Activated CD4-positive, alpha-beta T cell treated with anti-CD3 and anti-CD28 coated beads, Interleukin-10, Interleukin-2, amounts not matched to agents 100 ng/mL and 50 ng/mL, durations not matched to agents 16 hours and 8 hours (primary cell): ENCODE measurements at places on chromosomes 12 and 14.

DNA sequence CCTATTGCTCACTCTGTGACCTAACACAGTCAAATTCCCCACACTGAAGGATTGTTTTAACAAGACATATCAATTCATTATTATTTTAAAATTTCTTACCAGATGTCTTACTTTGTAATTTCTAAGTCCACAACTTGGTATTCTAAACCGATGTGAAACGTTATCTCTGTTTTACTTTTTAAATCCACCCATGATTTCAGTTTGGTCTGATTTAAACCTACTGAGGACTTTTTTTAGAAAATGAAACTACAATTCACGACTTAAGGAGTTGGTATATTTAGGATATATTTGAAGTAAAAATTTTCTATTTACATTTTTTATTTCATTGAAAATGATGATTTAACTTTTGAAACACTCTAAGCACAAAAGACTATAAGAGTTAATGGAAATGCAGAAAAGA, 35.1 kb upstream of the GRIP1 start:
- DNase-seq: no peak

DNA sequence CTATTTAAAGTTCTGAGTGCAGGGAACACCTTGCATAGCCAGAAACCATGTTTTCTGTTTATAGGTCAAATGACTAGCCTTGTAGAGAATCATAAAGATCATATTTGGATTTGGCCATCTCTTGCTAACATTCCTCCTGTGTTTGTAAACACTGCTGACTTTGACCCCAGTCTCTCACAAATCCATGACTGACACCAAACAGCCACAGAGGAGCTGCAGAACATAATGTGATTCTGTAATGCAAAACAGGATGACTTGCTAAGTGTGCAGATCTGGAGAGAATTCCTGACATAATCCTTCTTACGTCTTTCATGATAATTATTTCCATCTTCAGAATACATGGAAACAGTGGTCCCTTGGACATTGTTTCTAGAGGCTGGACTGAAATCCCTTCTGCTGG, 211.8 kb downstream of the BMP4 start:
- DNase-seq: no peak

- DNase-seq: peak; percentile 92
Measured at GRCh38 chr12:29103539-29103974, 45.5 kb upstream of the FAR2 start.

GRCh38 chr12:3342051-3342450, 149.0 kb upstream of the PRMT8 start:
- no peak for DNase-seq

DNA sequence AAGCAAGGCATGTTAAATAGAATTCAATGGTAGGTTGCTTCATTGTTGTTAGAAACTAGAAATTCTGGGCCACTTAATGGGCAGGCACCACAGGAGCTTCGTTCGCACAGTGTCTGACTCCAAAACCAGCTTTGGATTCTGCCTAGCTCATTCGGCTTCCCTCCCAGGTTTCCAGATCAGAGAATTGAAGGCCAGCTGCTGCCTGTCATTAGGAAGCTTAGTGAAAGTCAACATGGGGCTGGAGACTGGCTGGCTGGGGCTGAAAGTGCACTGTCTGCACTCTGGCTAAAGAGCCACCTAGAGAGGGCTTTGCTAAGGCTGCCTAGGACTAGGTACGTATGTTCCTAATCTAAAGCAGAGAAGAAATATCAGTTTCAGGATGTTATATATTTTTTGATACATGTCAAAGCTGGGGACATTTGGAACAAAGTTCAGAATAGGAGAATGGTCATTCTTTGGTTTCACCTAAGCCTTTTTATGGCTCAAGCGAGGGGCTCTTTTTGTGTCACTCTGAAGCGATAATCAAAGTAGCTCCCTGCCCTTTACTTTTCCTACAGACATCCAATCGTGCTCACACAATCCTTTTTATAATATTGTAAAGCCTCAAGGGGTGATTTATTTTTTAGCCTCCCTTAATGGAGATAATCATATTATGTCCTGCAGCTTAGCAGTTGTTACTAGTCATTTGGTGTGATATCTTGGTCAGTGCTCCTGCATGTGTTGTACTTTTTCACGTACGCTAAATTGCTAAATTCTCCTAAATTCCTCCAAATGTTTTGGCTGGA, 238.5 kb upstream of the NAV3 start:
- DNase-seq: no peak

DNA sequence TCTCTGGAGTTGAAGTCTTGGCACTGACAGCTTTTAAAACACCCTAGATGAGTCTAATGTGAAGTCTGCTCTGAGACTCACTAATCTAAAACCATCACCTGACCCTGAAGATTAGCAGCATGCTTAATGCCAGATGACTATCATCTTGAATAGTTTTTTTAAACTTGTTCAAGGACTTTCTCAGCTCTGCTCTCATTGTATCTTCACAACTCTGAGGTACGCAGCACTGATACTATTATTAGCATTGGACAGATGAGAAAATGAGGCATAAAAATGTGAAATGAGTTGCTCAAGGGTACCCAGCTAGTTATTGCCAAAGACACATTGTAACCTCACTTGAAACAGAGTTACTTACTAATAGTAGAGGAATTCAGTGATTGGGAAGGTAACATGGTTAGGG, 4.8 kb downstream of the SLC38A1 start:
- DNase-seq: no peak

DNA sequence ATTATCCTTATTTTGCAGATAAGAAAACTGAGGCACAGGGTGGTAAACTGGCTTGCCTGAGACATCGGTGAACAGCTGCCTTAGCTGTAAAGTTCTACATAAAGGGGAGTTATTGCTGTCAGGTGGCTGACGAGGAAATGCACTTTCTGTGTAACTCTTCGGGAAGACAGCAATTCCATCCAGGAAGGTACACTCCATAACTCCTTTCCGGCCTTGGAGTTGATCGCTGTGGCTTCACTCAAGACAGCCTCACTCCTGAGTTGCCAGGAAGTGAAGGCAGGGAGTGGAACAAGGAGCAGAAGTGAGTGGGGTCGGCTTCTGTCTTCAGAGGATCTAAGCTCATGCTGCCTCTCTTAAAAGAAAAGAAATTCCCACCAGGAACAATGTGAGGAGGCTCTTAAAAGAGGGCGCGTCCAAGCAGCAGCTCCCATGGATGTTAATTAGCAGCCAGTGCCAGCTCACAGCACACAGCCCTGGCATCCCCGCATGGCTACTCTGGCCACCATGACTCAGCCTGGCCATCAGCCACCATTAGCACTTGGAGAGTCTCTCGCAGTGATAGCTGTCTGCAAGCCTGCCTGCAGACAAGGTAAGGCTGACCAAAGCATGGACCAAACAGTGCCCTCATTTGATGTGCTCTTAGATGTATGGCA, 60.3 kb downstream of the NUAK1 start:
- no peak for DNase-seq

GRCh38 chr12:85923767-85924331, 49.8 kb downstream of the NTS start:
- no peak for DNase-seq

DNA sequence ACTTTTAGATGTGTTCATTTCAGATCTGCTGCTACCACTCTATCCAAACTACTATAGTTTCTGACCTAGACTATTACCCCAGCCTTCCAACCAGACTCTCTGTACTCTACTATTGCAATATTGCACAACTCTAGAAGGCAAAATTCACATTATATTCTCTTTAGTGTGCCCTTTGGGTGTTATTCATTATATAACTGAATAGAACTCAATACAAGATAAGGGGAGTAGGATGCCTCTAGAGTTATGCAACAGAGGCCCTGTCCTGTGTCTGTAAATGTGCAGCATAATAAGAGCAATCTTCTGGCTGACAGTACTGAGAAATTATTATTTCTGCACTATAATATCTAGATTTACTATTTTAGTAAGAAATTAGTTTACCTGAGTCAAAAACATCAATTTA, 63.1 kb downstream of the LRRC9 start:
- DNase-seq: no peak

DNA sequence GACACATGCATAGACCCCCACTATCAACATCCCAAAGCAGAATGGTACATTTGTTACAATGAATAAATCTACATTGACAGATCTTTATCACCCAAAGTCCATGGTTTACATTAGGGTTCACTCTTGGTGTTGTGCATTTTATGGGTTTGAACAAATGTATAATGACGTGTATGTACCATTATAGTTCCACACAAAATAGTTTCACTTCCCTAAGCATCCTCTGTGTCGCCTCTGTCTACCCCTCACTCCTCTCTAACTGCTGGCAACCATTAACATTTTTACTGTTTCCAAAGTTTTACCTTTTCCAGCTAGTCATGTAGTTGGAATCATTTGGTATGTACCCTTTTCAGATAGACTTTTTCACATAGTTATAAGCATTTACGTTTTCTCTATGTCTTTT, 69.5 kb upstream of the LMO3 start:
- DNase-seq: no peak

GRCh38 chr14:68819260-68819691, 26.4 kb upstream of the ZFP36L1 start:
- DNase-seq: no peak

- DNase-seq: no peak
Measured at GRCh38 chr14:105495101-105495989, 4.3 kb downstream of the TEDC1 start.

- DNase-seq: no peak
Measured at GRCh38 chr12:42306297-42306696, 19.6 kb downstream of the ZCRB1 start.

DNA sequence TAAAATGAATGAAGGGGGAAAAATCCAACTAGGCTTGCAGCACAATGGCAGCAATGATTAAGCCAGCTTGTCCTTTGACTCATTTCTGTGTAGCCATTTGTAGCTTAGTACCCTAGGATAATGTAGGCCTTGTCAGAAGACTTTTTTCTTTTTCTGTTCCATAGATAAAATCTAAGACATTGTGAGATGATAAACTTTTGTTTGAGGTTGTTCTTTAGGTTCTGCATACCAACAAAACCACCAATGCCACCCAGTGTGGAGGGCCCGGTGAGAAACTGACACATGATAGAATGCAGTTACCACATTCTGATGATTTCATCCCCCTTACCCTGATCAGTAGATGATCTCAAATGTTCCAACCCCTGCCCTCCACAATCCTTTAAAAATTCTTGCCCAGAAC, 6.6 kb upstream of the KLRD1 start:
- peak; percentile 35 for DNase-seq

DNA sequence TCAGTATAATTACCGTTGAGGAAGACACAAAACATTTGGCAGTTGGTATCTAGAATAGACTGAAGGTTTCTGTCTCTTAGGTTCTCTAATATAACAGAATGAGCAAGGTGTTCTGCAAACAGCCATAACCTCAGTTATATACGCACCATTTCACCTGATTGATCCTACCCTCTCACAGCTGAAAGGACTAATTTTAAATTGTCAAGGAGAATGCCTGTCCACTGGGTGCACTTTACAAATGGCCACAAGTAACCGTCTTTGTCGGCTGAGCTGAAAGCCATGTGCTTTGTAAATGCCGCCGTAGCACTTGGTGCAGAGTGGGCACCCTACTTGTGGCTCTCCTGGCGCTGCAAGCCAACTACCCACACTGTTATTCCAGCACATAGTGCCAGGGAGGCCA, 466.3 kb downstream of the AACS start:
- no peak for DNase-seq

- no peak for DNase-seq
Measured at GRCh38 chr12:54352022-54352531, 12.2 kb downstream of the GPR84 start.

GRCh38 chr12:47268501-47269454, 189.0 kb upstream of the AMIGO2 start:
- DNase-seq: no peak

GRCh38 chr12:95004610-95005009, 1.1 kb upstream of the NDUFA12 start:
- DNase-seq: no peak

DNA sequence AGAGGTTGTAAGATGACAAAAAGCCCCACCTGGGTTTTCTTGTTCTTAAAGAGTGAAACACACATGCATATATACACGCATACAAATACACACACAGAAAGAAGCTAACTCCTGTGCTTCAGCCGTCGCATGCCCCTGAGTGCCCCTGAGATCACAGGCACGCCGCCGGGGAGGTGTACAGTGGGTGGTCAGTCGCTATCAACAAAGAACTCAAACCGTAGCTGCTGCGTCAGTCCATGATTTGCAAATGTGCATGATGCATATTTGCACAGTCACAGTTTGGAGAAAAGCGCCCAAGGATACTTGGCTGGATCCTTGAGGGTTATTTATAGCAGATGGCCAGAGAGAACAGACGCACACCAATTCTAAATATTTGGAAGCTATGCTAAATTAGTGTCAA, 206.9 kb downstream of the TMEM132D start:
- DNase-seq: no peak

DNA sequence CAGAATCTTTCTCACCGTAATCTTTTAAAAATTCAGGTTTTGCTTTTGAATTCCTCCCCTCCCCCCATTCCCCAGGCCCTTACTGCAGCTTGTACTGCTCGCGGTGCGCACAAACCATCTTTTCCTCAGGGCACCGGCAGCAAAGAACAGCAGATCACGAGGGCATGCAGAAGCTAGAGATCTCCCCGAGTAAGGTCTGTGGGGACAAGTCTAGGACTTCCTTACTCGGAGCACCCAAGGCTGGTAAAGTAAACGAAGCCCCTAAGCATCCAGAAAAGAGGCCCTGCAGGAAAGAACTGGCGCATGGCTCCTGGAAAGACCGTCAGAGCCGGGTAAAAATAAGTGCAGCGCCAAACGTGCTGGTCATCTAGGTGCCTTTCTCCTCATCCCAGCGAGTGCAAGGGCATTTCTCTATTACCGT, 727 bp downstream of the LDHB start:
- DNase-seq: peak; percentile 67

DNA sequence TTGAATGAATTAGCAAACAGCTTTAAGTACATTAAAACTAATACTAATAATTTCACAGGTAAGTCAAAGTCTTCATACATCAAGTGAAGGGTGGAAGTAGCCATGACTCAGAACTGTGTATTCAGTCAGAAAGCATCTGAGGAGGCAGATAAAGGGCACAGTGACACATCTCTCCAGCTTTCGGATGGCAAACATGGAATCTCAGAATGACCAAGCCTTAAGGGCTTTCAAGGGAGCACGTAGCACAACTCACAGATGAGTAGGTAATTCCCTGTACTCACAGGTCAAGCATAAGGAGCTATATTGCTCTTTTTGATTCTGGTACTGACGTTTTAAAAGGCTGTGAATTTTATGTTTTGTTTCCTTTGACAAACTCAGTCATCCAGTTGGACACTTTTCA, 56.0 kb downstream of the MDGA2 start:
- no peak for DNase-seq

DNA sequence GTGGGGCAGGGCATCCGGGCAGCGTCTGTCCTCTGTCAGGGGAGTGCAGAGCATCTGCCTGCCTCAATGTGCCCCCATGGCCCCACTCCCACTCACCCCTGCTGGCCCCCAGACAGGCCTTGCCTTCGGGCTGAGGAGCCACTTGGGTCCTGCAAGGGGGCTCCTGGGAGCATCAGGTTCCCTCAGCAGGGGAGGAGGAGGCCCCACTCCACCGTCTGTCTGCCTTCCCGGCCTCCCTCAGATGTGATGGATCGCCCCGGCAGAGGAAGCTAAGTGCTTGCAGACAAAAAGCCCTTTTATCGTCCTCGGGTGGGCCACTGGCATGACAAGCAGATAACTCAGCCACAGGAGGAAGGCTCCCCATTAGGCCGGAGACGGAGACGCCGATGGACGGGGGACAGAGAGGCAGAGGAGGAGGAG, 35.1 kb downstream of the NCOR2 start:
- DNase-seq: no peak

GRCh38 chr14:93745603-93746273, 42.5 kb downstream of the PRIMA1 start:
- no peak for DNase-seq
